ENCODE measurements at places on chromosomes 5 and 9.

- no peak for DNase-seq
Observed at GRCh38 chr9:101274971-101275768, 109.6 kb downstream of the BAAT start.

- DNase-seq, result no peak
Observed at GRCh38 chr5:96506866-96507527, 73.9 kb upstream of the PCSK1 start.

GRCh38 chr9:70080481-70081119, 37.0 kb downstream of the MAMDC2 start:
- no peak for DNase-seq

DNA sequence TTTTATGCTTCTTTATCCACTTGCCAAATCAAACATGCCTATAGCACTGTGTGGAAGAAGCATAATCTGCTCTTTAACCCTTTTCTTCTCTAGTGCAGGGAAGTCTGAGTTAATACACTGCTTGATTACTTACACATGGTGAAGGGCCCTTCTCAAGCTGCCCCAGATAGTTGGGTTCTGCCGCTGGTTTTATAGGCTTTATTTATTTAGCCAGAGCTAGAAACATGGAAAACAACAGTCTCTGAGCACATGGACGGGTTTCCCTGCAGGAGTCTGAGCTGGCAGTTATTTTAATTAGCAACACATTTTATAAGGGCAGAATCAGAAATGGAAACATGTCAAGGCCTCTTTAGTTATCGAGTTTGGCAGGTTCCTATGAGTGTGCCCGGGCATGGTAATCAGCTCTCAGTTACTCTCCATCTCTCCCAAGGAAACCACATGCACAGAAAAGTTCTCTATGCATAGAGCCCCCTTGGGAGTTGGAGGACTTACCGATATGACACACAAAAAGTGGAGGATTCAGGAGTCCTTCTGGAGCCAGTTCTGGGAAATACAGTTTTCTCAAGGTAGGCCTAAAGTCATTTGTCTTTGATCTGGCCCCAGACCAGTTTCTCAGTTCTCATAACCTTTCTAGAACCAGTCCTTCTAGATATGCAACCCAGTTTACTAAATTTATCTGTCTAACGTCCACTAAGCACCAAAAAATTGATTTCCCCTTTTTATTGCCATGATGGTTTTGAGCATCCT, 564.8 kb downstream of the ACTL7B start:
- no peak for DNase-seq

GRCh38 chr5:149326611-149327010, 18.7 kb upstream of the GRPEL2 start:
- no peak for DNase-seq

DNA sequence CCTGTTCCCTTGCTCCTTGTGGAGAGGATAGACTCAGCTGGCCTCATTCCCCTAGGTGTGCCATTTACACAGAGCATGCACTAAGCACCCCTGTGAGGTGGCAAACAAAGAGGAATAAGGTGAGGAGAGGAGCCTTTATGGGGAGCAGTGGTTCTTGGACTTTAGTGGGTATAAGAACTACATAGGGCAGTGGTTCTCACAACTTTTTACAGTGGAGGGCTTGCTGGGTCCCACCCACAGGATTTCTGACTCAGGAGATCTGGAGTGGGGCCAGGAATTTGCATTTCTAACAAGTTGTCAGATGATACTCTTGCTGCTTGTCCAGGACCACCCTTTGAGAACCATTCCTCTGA, 42.0 kb downstream of the CSF1R start:
- DNase-seq, result no peak

DNA sequence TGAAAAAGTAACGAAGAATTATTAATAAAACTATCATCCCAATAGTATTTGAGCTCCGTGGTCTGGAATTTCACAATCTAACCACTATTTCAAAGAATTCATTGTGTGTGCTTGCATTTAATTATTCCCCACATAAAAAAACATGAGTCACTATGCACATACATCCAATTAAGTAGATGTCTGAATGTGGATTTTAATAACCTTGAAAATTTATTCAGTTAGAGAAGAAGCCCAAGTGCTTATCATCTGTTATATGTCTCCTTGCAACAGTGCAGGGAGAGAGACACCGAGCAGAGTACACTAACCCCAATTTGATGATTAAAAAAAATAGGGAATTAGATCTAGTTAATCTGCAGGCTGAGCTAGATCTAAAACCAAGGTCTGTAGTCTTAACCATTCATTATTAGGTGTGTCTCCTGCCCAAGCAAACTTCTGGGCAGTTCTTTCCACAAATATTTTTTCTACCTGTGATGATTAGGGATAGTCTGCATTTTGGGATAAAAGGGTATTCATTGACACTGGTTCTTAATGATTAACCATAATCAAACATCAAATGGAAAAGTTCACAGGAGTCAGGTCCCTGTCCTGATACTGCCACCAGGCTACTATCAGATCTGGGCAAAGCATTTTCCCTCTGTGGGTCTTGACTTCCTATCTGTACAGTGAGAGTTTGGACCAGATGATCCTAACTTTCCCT, 164.2 kb downstream of the GRIA1 start:
- DNase-seq, result no peak

DNA sequence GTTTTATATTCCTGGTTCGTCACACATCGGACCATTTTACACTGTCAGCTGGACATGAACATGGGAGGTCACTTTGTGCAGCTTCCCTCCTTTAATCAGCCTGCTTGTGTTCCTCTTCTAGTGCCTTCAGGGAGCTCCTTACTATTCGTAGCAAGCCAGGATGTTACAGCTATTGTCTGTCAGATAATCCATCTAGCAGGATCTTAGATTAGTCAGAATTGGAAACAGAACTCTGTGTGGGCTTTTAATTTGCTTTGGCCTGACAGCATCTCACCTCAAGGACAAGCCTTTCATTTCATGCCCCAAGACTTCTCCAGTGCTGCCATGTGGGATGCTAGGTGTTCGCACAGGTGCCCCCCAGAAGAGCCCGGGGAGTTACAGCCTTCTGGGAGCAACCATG, 30.2 kb upstream of the EPB41L4B start:
- no peak for DNase-seq

GRCh38 chr5:139647506-139648204, 494 bp upstream of the CXXC5 start:
- DNase-seq, result no peak

GRCh38 chr9:97459326-97459725, 42.1 kb upstream of the TMOD1 start:
- DNase-seq, result no peak

DNA sequence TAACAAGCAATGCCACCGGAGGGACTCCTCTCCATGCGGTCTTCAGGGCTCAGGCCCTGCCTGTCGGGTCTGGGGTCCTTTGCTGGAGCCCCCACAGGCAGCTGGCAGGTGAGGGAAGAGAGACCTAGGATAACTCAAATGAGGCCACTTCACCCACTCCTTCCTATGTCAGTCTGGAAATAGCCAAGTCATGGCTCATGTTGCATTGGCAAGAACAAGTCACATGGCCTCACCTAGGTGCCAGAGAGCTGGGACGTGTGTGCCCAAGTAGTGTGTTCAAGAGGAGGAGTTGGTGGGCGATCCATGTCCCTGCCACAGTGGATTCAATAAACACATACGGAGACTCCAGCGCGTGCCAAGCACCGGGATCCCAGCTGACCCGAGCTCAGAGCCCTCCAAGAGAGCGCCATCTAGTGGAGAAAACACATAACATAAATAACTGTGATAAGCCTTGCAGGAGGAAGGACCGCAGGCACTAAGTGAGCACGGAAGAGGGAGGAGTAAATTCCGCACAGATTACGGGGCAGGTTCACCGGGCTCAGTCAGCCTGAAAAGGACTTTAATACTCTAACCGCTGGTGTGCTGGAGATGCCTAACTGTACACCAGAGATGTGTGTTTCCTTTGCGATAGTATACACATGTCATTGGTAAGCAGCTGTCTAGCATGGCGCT, 580.8 kb downstream of the CCDC171 start:
- DNase-seq, result no peak

GRCh38 chr9:108099854-108100253, 610.3 kb upstream of the KLF4 start:
- DNase-seq, result no peak
